Testis (tissue), 5 donors: ENCODE measurements at places on chromosomes 3 and 15.

DNA sequence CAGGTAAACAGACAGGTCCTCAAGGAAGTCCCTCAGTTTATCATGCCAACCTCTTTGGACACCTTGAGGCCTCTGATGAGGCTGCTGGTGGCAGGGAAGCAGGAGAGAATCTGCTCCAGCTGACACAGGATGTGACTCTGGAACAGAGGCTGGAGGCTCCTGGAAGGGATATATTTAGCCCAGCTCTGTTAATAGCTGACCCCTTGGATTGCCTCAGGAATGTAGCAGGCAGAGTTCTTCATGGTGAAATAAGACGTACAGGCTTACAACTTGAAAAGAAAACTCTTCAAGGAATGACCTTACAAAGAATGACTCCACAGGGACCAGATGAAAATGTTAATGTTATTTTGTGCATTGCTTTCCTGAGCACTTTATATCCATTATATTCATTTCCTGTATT, 90.5 kb downstream of the AQP9 start:
- H3K4me3 ChIP-seq = no peak overlapping the region
- H3K27me3 ChIP-seq = no peaks in the 10 kb centered on the region
- H3K36me3 ChIP-seq = no peaks in the 10 kb centered on the region
- DNase-seq = no peak
- H3K4me1 ChIP-seq = peaks cover 5% of the 10 kb centered on the region

GRCh38 chr3:4281991-4282390, 21.2 kb upstream of the SETMAR start:
- no peak overlapping the region for H3K4me3 ChIP-seq
- no peaks in the 10 kb centered on the region for H3K27me3 ChIP-seq
- H3K36me3 ChIP-seq = no peaks in the 10 kb centered on the region
- no peak for DNase-seq
- H3K27ac ChIP-seq = peak overlapping the region; percentile 6

DNA sequence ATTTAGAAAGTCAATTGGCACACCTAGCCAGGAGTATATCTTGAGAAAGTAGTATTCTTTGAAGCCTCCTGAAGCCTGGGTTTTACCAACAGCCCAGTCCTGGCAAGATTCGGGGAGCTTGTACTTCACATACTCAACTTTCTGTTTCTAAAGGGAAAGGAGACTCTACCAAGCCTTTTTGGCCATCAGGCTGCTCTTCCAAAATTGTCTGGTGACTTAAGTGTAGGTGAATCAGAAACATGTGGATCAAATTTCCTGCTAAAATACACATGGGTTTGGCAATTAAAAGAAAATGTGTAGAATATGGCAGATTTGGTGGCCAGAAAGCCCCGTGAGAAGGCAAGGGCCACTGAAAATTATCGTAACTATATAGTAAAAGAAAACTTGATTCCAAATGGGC, 15.9 kb upstream of the GREM1 start:
- no peaks in the 10 kb centered on the region for H3K4me1 ChIP-seq
- no peak overlapping the region for H3K27ac ChIP-seq

DNA sequence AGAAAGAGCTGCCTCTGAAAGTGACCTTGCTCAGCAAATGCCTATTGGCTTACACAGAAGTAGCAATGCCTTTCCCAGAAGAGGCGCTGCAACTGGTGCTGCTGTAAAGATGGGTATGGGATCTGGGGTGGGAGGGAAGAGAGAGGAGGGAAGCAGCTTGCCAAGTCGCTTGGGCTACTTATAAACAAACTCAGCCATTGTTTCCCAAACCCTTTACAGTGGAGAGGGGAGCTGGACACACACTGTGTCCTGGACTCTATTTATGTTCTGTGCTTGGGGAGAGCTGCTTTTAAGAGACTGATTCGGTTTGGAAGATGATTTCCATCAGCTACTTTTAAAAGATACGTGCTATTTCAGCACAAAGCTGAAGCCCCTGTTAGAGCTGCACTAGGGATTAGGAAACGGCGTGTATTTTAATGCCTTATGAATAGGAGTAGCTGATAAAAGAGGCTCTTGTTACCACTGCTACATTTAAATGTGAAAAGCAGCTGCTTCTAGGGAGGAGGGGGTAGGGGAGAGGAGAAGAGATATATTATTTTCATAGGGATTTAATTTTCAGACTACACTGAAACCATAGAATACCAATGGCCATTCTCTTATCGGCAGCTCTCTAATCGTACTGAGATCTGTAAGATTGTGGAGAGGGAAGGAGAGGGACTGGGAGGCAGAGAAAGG, 440.6 kb downstream of the MCTP2 start:
- H3K4me1 ChIP-seq = peaks cover 11% of the 10 kb centered on the region
- H3K27ac ChIP-seq = peak overlapping the region; percentile 6
- no peaks in the 10 kb centered on the region for H3K36me3 ChIP-seq
- no peak overlapping the region for H3K4me3 ChIP-seq

- H3K27ac ChIP-seq = no peak overlapping the region
- H3K36me3 ChIP-seq = no peaks in the 10 kb centered on the region
- no peak overlapping the region for H3K4me3 ChIP-seq
- no peaks in the 10 kb centered on the region for H3K27me3 ChIP-seq
Observed at GRCh38 chr3:101271728-101272127, 48.6 kb downstream of the IMPG2 start.

GRCh38 chr3:154304116-154304786, 20.0 kb downstream of the DHX36 start:
- no peaks in the 10 kb centered on the region for H3K36me3 ChIP-seq
- H3K4me3 ChIP-seq = no peak overlapping the region
- no peaks in the 10 kb centered on the region for H3K27me3 ChIP-seq
- H3K27ac ChIP-seq = no peak overlapping the region
- H3K4me1 ChIP-seq = no peaks in the 10 kb centered on the region
- DNase-seq = no peak

DNA sequence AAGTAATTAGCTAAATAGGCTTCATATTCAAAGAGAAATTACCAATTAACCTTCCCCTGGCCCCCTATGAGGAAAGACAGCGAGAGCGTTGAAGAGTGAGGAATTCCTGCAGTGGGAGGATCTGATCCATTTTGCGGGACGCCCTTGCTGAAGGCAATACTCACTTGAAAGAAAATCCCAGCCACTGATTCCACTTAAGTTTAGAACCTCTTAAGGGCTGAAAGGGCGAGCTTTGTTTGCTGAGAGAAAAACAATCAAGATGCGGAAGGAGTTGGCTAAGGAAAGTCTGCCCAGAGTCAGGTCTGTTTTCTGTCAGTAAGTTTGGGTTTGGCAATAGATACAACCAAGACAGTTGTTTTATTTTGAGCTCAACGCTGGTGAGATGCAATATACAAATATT, 102.8 kb upstream of the GBE1 start:
- no peaks in the 10 kb centered on the region for H3K27me3 ChIP-seq
- no peak overlapping the region for H3K27ac ChIP-seq
- no peaks in the 10 kb centered on the region for H3K36me3 ChIP-seq
- no peak for DNase-seq

- no peak overlapping the region for H3K27ac ChIP-seq
- no peak for DNase-seq
- no peak overlapping the region for H3K4me3 ChIP-seq
- H3K4me1 ChIP-seq = no peaks in the 10 kb centered on the region
- H3K27me3 ChIP-seq = no peaks in the 10 kb centered on the region
Observed at GRCh38 chr3:75296858-75297257, 367.3 kb upstream of the FRG2C start.

- H3K4me3 ChIP-seq = no peak overlapping the region
- no peak overlapping the region for H3K27ac ChIP-seq
- DNase-seq = no peak
- no peaks in the 10 kb centered on the region for H3K36me3 ChIP-seq
- H3K4me1 ChIP-seq = no peaks in the 10 kb centered on the region
- no peaks in the 10 kb centered on the region for H3K27me3 ChIP-seq
Observed at GRCh38 chr3:179410999-179411398, 40.3 kb downstream of the GNB4 start.

- H3K4me1 ChIP-seq = no peaks in the 10 kb centered on the region
- no peak overlapping the region for H3K27ac ChIP-seq
- DNase-seq = no peak
- H3K27me3 ChIP-seq = no peaks in the 10 kb centered on the region
- H3K36me3 ChIP-seq = no peaks in the 10 kb centered on the region
Observed at GRCh38 chr15:95202569-95203349, 971.4 kb downstream of the MCTP2 start.

DNA sequence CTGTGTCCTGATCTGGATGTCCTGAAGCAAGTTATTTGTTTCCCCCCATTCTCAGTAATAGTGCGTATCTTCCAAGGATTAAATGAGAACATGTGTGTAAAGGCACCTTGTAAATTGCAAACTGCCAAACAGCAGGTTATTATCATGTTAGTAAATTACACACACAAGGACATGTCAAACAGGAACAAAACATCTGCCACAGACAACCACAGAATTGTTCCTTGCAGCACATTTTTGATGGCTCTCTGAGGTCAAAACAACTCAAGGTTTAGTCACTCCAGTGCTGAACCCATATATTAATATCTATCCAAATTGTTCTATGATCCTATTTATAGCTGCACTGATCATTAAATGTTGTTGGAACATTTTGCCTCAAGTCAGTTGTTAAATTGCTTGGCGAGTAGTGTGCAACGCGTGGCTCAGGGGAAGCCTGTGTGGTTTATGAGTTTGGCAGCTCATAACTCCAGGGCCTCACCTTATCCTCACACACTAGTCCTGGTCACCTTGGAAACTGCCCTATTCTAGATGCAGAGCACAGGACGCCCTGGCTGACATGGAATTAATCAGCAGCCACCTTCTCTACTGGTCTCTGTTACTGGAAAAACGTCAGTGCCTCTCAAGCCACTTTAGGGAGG, 46.3 kb upstream of the CDV3 start:
- H3K4me1 ChIP-seq = no peaks in the 10 kb centered on the region
- no peak overlapping the region for H3K4me3 ChIP-seq
- no peak for DNase-seq
- H3K36me3 ChIP-seq = no peaks in the 10 kb centered on the region

DNA sequence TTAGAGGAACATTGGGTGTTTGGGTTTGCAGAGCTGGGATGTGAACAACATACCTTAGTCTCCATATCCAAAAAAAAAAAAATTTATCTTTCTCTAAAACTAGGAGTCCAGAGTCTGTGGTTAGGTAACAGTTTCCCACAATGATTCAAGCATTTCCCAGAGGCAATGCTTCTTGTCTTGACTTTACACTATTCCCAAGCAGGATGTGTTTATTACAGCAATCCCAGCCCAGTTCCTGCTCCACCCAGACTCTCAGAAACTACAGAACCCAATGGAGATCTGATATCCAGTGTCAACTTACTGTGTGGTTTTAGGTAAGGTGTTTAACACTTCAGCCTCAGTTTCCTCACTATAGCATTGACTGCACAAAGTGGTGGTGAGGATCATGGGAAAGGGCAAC, 2.3 kb upstream of the C3orf62 start:
- no peaks in the 10 kb centered on the region for H3K27me3 ChIP-seq
- H3K36me3 ChIP-seq = no peaks in the 10 kb centered on the region
- H3K27ac ChIP-seq = peak overlapping the region; percentile 98
